NK-92 treated with Interleukin-12 subunit alpha and Interleukin-12 subunit beta, amount 100 ng/mL, for 24 hours (cell line): ENCODE measurements at places on chromosomes 1 and 21.
A peak's percentile ranks its signal among the peaks of the same experiment; 100 is the strongest.

GRCh38 chr1:201336711-201337450 lies 40.6 kb downstream of the TNNT2 start:
- DNase-seq: no peak

DNA sequence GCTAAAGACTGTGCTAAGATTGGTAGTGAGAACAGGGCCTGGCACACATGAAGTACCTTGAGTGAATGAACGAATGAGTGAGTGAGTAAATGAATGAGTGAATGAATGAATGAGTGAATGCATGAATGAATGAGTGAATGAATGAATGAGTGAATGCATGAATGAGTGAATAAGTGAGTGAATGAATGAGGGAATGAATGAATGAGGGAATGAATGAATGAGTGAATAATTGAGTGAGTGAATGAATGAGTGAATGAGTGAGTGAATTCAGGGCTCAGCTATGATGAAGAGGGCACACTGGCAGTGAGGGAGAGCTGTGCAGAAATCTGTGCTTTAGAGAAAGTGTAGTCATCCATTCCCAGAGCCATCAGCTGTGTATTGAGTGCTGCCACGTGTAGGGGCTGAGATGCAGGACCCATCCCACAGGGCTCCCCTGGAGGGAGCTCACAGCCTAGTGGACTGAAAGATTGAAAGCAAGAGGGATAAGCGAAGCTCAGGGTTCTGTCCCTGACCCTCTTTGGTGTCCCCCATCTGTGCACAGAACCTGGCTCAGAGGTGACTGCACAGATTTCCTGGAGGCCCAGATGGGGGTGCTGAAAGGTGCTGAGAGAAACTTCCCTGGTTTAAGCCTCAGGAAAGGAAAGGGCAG lies 217.9 kb upstream of the VAMP3 start:
- no peak for DNase-seq

DNA sequence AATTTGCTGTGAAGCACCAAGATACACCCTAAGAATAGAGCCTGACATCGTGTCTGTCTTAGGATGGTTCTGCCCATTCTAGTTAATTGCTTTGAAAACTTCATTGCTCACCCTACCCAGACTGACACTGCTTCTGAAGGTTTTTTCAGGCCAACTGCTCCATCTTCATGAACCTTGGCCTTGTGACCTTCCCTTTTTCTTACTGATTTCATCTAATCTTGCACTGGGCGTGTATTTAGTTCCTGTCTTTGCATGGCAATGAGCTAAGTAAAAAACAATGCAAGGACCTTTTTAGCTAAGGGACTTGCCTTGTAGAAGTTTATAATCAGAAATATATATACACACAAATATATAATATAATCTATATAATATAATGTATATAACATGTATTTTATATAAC lies 108.0 kb downstream of the PBX1 start:
- DNase-seq: no peak

DNA sequence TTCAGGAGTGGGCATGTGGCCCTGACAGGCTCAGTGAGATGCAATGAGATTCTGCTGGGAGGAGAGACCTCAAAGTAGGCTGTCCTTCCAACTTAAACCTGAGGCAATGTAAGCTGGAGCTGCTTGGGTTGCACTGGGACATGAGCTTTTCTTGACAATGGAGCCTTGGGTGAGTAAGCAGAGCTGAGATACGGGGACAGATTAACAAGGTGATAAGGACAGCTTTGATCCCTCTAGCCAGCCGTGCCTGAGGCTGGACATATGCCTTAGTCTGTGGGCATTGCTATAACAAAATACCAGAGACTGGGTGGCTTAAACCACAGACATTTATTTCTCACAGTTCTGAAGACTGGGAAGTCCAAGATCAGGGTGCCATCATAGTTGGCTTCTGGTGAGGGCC lies 18.3 kb upstream of the NGF start:
- no peak for DNase-seq

GRCh38 chr1:72954943-72955342 lies 672.6 kb upstream of the NEGR1 start:
- no peak for DNase-seq

- peak; percentile 19 for DNase-seq
These were observed 323.3 kb downstream of the RPS6KC1 start for GRCh38 chr1:213374369-213374768.

DNA sequence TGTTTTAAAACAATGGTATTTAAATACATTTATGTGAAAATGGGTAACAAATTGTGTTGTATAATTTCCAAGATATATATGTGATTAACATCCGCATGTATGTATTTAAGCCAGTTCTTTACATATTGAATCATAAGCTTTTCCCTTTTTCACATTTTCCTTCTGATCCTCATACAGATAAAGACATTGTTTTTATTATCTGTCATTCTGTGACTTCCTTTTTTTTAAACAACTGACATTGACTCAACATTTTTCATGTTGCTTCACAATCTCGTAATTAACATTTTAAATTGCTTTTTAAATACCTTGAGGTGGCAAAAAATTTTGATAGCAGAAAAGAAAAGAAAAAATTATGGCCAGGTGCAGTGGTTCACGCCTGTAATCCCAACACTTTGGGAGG lies 1.4 kb downstream of the STXBP3 start:
- DNase-seq: no peak

DNA sequence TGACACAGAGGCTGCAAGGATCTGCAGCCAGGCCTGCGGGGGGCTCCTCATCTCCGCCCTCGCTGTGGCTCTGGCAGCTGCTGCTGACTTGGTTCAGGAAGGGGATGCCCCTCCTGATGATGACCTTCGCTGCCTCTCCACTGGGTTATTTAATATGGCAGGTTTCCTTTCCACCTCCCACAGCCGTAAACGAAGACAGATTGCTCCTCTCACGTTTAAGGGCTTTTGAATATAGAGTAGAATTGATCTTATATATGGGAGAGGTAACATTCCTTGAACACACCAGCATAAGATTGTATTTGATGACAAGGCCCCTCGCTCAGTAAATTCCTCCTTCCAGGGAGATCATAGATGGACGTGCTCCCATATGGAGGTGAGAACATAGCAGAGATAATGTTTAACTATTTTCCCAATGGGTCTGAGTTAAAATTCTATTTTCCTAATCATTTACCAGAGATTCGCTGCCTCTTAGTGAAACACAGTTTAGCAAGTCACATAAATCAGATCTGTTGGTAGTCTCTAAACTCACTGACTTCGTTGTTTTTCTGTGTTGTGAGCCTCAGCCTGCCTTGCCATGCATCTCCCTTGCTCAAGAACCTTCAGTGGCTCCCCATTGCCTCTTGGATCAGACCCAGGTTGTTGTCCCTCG lies 88.5 kb upstream of the AJAP1 start:
- no peak for DNase-seq

GRCh38 chr1:13824626-13825025 lies 124.6 kb downstream of the PRDM2 start:
- DNase-seq: no peak
